Activated naive CD8-positive, alpha-beta T cell treated with anti-CD3 and anti-CD28 coated beads for 36 hours (primary cell): ENCODE measurements at places on chromosomes 3 and 15. TPM values are rescaled to one million over a fixed set of nuclear protein-coding genes. Genes with fewer than 3 reads are reported as not detected.

DNA sequence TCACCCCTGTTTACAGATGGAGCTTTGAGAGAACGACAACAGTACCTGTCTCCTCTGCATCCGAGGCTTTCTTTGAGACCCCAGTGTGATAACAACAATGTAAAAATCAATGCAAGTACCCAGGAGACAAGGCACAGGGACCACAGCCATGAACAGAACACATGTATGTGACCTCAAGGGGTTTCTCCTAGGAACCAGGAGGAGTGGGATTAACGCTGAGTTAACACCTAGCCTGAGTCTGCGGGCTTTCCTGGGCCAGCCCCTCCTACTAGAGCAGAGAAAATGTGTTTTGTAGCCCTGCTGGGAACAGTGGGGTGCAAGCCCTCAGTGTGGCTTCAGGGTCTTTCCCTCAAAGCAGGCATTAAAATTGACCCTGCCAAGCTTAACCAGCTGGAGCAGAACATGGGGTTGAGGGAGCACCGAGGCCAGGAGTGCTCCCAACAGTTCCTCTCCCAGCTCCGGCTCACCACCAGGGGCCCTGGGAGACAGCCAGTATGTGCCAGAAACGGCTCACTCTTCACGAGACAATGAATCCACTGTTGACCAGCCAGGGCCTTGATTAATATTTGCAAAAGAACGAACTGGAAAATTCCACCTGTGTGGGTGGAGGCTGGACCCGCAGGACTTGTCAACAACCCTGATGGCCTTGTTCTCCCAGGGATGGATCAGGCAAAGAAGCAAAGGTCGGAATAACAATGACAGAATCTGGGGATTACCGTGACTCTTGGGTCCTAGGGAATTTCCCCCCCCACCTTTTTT lies 3.6 kb downstream of the CHDH start:
- no peak overlapping the region for H3K4me3 ChIP-seq
- no peaks in the 10 kb centered on the region for H3K36me3 ChIP-seq
- no peak overlapping the region for H3K27ac ChIP-seq

DNA sequence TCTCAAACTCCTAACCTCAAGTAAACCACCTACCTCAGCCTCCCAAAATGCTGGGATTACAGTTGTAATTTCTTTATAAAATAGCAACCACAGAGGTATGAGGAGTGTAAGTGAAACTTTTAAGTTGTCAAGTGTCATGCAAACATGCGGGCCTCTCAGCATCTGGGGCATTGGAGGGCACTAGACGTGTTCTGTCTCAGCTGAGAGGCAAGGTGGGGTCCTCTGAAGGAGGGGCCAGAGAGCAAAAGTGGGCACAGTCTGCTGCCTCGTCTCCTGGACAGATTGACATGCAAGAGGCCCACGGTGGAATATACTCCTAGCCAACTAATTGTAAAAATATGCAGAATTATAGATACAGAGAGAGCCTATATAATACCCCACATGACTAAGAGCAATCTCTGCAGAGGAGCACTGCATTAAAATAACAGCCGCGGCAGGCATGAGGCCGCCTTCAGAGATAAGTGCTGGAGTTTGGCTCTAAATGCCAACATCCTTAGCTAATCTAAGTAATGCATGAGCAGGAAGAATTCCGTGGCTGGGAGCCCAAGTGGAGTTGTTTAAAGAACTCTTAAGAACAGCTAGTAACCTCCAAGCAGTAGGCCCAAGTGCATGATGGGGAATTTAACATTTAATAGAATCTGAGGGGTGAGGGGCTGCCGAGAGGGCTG lies 87.8 kb upstream of the RNU6-1 start:
- no peaks in the 10 kb centered on the region for H3K27me3 ChIP-seq
- H3K4me1 ChIP-seq: no peaks in the 10 kb centered on the region
- H3K36me3 ChIP-seq: no peaks in the 10 kb centered on the region
- no peak overlapping the region for H3K27ac ChIP-seq

Gene FBXL2
- not detected for total RNA-seq

Gene ESYT3
- total RNA-seq: 0.21 TPM

- H3K27ac ChIP-seq: no peak overlapping the region
- no peak overlapping the region for H3K4me3 ChIP-seq
- DNase-seq: no peak
Measured at GRCh38 chr3:155462672-155463071, 169.2 kb upstream of the STRIT1 start.

- no peak overlapping the region for H3K27ac ChIP-seq
- no peaks in the 10 kb centered on the region for H3K27me3 ChIP-seq
- DNase-seq: no peak
Measured at GRCh38 chr3:42116466-42116865, 25.3 kb downstream of the TRAK1 start.

DNA sequence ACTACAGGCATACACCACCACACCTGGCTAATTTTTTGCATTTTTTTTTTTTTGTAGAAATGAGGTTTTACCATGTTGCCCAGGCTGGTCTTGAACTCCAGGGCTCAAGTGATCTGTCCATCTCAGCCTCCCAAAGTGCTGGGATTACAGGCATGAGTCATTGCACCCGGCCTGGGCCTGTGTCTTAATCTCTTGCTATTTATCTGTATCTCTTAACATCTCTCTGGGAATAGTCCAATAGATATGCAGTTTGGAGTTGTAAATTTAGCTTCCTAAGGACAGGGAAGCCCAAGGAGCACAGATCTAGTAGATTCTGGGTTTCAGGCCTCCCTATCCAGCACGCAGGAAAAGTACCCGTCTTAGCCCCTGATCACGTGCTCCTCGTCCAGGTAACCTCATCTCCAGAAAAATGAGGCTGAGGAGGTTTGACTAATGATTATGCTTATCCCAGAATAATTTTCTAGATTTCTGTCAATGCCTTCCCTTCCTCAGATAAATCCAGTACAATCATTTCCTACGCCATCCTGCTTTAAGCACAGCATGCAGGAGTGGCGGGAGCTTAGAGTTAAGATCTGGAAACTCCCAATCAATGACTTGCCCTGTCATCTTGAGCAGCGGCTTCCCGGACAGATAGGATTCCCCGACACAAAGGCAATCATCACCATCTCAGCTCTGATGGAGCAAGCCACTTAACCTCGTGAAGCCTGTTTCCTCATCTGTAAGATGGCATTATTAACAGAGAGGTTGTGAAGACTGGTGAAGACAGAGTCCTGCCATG lies 12.3 kb upstream of the CTDSPL start:
- DNase-seq: no peak
- H3K27ac ChIP-seq: no peak overlapping the region
- no peak overlapping the region for H3K4me3 ChIP-seq
- H3K4me1 ChIP-seq: no peaks in the 10 kb centered on the region
- H3K27me3 ChIP-seq: no peaks in the 10 kb centered on the region

GRCh38 chr3:190424108-190424477 lies 25.6 kb downstream of the TMEM207 start:
- no peaks in the 10 kb centered on the region for H3K36me3 ChIP-seq
- peaks cover 3% of the 10 kb centered on the region for H3K4me1 ChIP-seq
- H3K27me3 ChIP-seq: peaks cover 8% of the 10 kb centered on the region

DNA sequence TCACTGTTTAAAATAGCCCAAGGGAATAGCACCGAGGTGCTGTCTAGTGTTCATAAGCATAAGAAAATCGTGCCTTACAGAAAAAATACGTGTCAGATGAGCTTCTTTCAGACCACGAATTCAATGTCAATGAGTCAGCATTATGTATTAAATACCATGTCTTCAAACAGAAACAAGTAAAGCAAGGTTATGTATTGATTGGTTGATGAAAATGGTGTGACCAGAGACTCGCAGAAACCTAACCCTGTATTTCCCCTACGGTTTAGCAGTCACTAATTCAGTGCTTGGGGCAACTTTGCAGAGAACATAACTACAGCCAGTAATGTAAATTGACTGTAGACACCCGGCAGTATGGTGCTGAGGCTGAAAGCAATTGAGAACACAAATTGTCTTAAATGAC lies 307.7 kb downstream of the IL5RA start:
- no peak overlapping the region for H3K27ac ChIP-seq
- DNase-seq: no peak
- H3K4me1 ChIP-seq: no peaks in the 10 kb centered on the region
- H3K4me3 ChIP-seq: no peak overlapping the region
- H3K36me3 ChIP-seq: no peaks in the 10 kb centered on the region
- peaks cover 7% of the 10 kb centered on the region for H3K27me3 ChIP-seq

DNA sequence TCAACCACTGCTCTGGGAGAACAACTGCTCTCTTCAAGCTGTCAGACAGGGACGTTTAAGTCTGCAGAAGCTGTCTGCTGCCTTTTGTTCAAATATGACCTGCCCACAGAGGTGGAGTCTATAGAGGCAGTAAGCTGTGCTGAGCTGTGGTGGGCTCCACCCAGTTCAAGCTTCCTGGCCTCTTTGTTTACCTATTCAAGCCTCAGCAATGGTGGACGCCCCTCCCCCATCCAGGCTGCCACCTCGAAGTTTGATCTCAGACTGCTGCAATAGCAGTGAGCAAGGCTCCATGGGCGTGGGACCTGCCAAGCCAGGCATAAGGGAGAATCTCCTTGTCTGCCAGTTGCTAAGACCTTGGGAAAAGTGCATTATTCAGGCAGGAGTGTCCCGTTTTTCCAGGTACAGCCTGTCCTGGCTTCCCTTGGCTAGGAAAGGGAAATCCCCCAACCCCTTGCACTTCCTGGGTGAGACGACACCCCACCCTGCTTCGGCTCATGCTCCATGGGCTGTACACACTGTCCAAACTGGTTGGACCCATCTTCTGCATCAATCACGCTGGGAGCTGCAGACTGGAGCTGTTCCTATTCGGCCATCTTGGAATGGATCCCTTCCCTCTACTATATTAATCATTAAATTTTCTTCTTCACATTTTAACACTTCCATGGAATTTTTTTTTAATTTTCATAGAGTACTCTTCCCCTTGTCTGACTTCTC lies 167.0 kb upstream of the UBE2E2 start:
- H3K27ac ChIP-seq: no peak overlapping the region
- no peak overlapping the region for H3K4me3 ChIP-seq
- H3K27me3 ChIP-seq: peaks cover 3% of the 10 kb centered on the region
- peaks cover 2% of the 10 kb centered on the region for H3K36me3 ChIP-seq
- no peak for DNase-seq
- H3K4me1 ChIP-seq: peaks cover 17% of the 10 kb centered on the region

DNA sequence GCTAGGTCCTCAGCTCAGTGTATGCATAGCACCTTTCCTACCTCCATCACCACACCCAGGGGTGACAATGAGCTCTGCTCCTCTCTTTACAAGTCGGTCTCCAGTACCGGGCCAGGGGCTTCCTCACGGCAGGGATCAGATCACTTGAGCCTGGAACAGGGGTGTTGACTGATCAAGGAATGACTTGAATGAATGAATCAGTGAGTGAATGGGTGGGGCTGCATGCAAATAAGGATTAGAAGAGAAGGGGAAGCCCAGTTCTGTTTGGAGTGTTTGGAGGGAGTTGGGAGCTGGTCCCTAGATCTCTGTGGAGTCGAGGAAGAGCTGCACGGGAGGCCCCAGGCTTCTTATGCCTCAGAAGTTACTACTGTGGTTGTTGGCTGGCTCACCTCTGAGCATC lies 87.0 kb downstream of the TMEM266 start:
- DNase-seq: no peak
- H3K4me3 ChIP-seq: no peak overlapping the region
- H3K4me1 ChIP-seq: peaks cover 14% of the 10 kb centered on the region
- no peaks in the 10 kb centered on the region for H3K36me3 ChIP-seq

DNA sequence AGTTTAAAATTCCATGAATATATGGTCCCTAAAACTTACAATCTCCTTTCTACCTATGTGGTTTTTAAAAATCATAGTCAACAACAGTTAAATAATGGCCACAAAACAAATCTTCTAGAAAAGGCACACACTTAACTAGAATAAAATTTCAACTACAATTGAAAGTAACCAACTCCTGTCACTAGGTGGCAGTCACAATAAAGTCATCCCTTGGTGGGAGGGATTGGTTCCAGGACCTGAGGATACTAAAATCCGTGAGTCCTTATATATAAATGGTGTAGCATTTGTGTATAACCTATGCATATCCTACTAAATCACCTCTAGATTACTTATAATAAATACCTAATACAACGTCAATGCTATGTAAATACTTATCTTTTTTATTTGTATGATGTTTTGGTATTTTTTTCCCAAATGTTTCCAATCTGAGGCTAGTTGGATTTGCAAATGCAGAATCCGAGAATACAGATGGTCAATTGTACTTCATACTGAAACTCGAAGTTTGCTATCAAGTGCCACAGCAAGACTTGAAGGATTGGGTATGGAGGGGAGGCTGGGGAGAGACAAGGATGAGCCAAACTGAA lies 172.6 kb downstream of the FMN1 start:
- H3K4me1 ChIP-seq: no peaks in the 10 kb centered on the region
- H3K27me3 ChIP-seq: no peaks in the 10 kb centered on the region
- H3K36me3 ChIP-seq: no peaks in the 10 kb centered on the region
- no peak overlapping the region for H3K4me3 ChIP-seq
- no peak overlapping the region for H3K27ac ChIP-seq
- DNase-seq: no peak
